Stimulated activated CD8-positive, alpha-beta memory T cell treated with anti-CD3 and anti-CD28 coated beads, Interleukin-4, amount 100 ng/mL, for 4 hours (primary cell): ENCODE measurements at places on chromosomes 2 and 18.

DNA sequence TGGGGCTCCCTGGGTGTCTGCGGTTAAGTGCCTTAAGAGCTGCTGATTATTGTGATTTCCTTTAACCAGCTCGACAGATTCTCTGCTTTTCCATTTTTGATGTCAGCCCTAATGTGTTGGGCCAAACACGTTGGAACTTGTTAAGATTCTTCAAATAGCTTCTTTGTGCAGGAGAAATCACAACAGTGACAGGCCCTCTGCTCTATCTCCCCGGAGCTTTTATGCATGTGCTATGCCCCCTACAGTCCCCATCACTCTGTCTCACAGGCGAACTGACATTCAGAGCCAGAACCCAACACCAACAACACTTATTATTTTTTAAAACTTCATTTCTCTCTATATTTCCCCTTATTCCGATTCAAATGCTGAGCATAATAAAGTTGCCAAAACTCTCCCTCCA, 371.7 kb upstream of the CELF4 start:
- DNase-seq = no peak

DNA sequence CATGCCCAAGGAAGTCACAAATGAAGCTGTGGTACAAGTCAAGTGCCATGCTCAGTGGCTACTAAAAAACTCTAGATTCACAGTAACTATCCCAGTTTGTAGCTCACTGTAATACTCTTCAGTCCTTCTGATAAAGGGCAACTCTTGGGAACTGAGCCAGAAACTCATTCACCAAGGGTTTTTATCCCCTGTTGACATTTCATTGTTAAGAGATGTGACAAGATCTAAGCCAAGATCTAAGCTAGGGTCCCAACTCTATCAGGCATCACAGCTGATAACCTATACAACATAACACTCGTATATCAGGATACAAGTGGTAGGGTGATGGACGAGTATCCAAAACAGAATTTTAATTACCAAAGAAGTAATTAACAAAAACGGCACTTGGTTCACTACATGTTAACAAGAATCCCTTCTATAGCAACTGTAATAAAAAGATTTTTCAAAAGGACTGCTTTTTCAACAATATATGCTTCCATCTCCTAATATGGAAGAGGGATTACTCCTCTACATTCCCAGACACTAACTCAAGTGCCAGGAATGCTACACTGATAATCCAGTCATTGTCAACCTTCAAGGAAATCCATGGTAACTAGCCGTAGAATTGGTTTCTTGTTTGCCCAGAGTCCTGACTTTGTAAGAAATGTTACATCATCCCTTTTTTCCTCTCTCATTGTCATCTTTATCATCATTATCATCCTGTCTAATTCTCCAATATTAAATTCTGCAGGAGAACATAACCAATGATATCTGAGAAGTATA, 111.7 kb downstream of the CDH2 start:
- no peak for DNase-seq

- DNase-seq = no peak
These were observed 170.4 kb downstream of the NCK2 start for GRCh38 chr2:105915005-105915558.

DNA sequence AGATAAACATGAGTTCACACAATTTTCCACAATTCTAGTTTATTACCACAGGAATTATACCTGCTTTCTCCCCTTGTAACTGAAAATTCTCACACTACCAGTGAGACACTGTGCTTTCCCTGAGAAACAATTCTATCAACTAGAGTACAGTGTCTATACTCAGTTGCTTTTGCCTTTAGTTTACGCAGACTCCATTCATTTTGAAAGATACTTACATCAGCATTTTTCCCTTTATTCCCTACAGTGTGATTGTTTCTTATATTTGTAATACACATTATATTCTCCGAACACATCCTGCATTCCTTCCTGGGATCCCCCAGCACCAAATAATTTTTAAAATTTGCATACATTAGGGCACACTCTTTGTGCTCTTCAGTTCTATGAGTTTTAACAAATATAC, 1455.5 kb downstream of the SUCLG1 start:
- DNase-seq = no peak

DNA sequence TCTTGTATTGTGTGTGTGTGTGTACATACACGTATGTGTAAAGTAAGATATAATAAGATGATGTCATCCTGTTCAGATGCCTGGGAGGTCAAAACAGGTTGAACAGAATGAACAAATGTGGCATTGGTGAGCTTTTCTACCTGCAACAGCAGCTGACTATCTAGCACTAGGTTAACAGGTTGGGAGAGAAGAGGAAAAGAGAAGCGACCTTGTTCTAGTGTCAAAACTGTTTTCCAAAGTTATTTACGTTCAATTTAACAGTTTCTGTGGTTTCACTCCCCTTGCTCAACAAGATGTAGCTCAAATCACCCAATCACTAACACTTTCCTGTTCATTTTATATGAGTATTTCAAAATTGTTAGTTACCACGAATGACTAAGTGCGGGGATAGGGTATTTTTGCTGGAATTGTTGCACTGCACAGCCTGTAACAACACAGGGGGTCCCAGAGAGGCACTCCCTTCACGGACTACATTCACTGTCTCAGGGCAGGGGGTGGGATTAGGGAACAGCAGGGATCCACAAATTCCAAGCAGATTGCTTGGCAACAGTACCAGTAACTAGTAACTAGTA, 67.5 kb upstream of the DTNB start:
- no peak for DNase-seq

GRCh38 chr2:9249020-9249800, 42.6 kb downstream of the ASAP2 start:
- DNase-seq = no peak

DNA sequence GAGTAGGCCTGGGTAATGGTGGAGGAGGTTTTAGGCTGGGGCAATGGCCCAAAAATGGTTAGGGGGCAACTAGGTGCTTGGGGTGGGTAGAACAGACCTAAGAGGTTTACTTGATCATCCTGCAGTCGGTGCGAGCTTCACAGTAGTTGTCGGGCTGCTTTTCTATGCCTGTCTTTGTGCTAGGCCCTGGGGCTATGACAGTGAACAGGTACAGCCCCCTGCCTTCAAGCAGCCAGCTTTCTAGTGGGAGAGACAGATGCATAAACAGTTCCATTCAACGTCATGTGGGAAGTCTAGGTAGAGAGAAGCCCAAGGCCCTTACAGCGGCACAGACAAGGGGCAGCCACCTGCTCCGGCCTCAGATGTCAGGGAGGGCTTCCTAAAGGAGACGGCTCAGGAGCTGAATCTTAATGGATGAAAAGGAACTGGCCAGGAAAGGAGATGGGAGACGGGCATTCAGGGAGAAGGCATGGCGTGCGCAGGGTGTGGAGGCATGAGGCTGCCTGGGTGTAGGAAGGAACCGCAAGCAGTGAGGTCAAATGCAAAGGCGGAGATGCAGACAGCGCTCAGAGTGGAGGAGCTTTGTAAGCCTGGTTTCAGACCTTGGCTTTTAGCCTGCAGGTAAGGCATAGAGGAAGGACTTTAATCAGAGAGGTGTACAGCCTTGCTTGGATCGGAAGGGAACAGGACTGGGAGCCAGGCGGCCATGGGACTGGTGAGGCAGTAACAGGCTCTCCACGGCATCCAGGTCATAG, 6.0 kb downstream of the CTIF start:
- DNase-seq = no peak

DNA sequence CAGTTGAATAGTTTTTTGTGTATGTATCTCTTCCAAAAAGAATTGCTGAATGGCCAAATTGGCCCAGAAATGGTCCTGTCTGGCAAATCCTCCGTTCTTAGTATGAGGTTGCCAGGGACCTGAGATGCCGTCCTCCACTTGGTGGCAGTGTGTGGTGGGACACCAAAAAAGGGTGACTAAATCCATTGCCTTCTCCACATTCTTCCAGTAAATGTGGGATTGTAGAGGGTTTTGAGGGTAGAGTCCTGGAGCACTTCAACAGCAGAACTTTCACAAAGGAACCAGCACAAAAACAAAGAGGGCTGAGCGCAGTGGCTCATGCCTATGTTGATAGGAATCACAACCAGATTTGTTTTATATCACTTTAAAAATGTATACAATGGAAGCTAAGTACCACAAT, 199.9 kb downstream of the BCL2 start:
- DNase-seq = no peak

GRCh38 chr2:96970910-96971309, 15.5 kb downstream of the FAM178B start:
- no peak for DNase-seq

- DNase-seq = no peak
These were observed 381.7 kb downstream of the TXNL1 start for GRCh38 chr18:56256659-56257058.

DNA sequence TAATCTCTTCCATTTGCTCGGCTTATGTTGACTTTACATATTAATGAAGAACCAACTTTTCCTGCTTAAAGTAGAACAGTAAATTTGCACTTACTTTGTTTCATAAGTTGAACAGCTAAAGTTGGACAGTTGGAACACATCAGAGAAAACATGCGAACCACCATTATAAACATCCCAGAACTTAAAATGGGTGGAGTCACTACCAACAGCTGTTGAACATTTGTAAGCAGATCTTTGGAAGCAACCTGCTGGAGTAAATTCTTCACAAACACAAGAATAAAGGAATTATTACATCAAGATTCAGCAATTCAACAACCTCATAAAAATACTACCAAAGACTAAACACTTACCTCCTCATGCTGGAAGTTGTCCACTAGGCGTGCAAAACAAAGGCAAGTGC, 96.4 kb upstream of the DNER start:
- DNase-seq = no peak

GRCh38 chr18:68035774-68036522, 519.4 kb upstream of the DSEL start:
- no peak for DNase-seq

- DNase-seq = no peak
These were observed 76.3 kb downstream of the DYNC1I2 start for GRCh38 chr2:171763602-171764001.

GRCh38 chr18:45608400-45608799, 6.9 kb upstream of the SLC14A2 start:
- DNase-seq = no peak

GRCh38 chr2:217573571-217573970, 429.2 kb downstream of the TNS1 start:
- DNase-seq = no peak

- no peak for DNase-seq
These were observed 1.7 kb downstream of the PRELID3A start for GRCh38 chr18:12409469-12409868.

GRCh38 chr18:24831871-24832665, 371.6 kb downstream of the HRH4 start:
- DNase-seq = no peak

DNA sequence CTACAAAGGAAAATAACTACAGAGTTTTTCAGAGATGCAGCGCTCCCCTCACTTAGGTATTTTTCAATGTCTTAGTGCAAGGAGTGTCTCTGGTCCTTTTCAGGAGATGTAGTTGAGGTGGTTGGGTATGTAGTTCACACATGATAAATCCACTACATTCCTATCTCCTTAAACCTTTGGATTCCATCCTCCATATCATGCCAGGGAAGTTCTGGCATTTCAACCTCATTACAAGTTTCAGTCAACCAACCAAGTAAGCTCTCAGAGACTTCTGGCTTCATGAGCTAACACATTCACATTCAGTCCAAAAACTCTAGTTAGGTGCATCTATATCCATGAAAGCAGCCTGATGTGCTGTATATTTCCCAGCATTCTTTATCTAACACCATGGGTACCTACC, 47.3 kb downstream of the MAP3K20 start:
- DNase-seq = no peak

- DNase-seq = no peak
These were observed 14.7 kb downstream of the LINC00305 start for GRCh38 chr18:64134044-64134747.

DNA sequence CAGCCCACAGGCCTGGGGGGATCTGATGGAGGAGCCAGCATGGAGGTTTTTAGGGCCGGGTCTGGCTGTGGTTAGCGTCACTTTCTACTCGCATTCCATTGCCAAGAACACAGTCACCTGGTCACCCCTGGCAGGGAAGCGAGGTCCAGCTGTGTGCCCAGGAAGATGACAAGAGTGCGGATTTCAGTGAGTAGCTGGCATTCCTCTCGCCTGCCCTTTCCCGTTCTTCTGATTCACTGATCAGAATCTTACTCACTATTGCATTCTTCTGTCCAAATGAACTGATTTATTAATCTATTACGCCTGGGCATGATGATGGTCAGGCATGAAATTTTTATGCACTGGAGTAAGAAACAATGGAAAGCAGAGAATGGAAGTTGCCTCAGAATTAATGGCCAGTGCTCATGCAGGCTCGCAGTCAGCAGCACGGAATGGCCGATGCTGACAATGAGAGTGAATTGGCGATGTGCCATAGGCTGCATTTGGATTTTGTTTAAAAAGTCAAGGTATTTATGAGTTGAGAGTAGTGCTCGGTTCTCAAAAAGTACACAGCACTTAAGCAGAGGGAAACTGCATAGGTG, 76.4 kb upstream of the MGAT5 start:
- DNase-seq = no peak

- DNase-seq = no peak
These were observed 64.1 kb upstream of the SIX3 start for GRCh38 chr2:44877417-44877816.

- no peak for DNase-seq
These were observed 103.9 kb downstream of the CCBE1 start for GRCh38 chr18:59593291-59593717.

DNA sequence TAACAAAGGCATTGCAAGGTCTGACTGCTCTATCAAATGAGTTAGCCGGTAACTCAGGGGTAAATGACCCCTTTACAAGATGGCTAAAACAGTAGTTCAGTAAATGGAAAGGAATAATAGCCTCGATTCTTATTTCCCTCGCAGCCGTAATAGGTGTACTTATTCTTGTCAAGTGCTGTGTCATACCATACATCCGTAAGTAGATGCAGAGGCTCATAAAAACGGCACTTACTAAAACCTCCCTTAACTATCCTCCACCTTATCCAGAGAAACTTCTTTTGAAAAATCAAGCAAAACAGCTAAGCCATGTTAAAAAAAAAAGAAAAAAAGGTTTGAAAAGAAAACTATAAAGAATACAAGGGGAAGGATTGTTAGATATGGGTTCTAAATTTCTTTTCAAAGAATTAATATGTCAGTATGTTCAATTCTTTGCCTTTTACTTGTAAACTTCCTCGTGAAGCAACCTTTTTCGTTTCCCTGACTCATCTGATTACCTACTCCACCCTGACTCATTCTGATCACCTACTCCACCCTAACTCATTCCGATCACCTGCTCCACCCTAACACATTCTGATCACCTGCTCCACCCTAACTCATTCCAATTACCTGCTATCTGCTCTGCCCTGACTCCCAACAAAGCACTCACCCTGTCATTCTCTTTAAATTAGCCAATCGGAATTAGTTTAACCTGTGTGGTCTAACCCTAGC, 127.5 kb downstream of the SPAG16 start:
- DNase-seq = no peak

DNA sequence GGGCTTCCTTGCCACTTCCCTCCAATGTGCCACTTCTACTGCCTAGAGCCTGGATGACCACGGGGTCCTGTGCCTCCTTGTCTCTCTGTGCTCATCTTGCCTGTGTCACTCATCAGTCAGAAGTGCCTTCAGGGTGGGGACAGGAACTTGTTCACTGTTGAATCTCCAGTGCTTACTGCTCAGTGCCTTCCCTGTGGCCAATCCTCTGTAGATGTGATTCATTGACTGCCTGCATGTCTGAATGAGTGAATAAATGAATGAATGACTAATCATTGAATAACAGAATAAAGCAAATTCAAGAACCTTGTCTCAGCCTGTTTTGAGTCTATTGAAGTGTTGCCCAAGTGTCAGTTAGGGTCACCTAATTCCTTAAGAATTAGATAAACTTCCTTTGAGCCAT, 42.3 kb upstream of the FAM136A start:
- no peak for DNase-seq

- DNase-seq = no peak
These were observed 6.1 kb downstream of the SOS1 start for GRCh38 chr2:39114771-39115170.

GRCh38 chr18:49666045-49666775, 104.4 kb downstream of the LIPG start:
- DNase-seq = no peak
